ENCODE measurements at places on chromosomes 7 and 10.

DNA sequence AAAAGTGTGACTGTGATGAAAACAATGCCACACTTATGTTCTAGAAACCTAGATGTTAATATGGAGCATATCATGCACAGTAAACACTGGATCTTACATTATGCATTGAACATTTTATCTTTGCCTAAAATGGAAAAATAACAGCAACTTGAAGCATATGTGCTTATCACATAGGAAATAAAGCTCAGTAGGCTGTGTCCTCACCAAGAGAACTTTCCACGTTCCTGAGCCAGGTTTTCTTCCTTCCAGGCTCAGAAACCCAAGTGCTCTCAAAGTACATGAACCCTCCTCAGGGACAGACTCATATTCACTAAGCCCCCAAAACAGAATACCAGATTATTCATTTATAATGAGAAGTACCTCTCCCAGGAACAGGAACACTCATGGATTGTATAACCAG is 79.4 kb upstream of the PRKAR2B start:
- DNase-seq, result no peak

GRCh38 chr7:4210821-4211220 is 471.3 kb upstream of the FOXK1 start:
- no peak for DNase-seq

GRCh38 chr10:76492026-76492425 is 1060.6 kb downstream of the LRMDA start:
- no peak for DNase-seq

GRCh38 chr7:130940907-130941306 is 206.9 kb upstream of the KLF14 start:
- DNase-seq, result no peak

GRCh38 chr10:129964611-129965424 is 744 bp upstream of the EBF3 start:
- no peak for DNase-seq

DNA sequence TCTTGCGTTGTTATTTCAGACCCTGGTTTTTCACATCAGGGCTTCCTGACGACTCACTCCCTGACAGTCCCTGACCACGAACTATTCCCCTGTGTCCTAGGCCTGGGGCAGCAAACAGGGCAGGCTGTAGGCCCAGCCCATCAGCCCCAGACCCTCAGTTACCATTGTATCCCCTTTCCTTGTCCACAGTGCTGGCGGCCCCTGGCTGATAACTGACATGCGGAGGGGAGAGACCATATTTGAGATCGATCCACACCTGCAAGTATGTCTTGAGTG is 50.5 kb upstream of the TRIM8 start:
- no peak for DNase-seq

DNA sequence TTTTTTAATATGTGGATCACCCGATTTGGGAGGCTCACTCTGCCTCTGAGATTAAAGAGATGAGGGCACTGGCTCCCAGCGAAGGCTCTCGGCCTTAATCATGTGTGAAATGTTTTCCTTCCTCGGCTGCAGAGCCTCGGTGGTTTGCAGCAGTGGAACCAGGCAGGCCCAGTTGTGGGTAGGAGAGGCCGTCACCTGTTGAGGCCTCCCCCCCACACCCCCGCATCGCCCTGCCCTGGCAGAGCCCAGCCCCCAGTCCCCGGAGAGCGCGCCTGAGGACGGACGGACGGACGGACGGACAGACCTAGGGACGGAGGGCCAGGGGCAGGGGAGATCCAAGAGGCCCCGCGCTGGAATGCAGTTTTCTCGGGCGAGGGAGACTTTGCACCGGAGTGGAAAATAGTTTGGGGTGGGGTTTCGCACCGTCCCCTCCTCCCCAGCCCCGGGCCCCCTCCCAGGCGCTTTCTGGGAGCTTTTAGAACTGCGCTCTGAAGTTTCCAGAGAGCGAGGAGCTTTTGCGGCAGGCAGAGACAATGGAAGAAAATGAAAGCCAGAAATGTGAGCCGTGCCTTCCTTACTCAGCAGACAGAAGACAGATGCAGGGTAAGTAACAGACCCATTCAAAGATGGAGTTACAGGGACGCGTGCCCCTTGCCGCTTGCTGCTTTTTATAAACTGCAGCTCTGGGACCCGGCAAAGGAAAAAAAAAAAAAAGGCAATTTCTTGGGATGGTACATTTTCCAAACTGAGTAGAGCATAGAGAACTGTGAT is at the start of gene KIAA1217:
Gene KIAA1217 (plus strand): TSS at position 478 of the 771 bp plus-strand sequence. CDS start 56 bp downstream, at position 534.
- no peak for DNase-seq

- no peak for DNase-seq
These were observed 70.0 kb upstream of the KCNMA1 start for GRCh38 chr10:77707570-77707969.

DNA sequence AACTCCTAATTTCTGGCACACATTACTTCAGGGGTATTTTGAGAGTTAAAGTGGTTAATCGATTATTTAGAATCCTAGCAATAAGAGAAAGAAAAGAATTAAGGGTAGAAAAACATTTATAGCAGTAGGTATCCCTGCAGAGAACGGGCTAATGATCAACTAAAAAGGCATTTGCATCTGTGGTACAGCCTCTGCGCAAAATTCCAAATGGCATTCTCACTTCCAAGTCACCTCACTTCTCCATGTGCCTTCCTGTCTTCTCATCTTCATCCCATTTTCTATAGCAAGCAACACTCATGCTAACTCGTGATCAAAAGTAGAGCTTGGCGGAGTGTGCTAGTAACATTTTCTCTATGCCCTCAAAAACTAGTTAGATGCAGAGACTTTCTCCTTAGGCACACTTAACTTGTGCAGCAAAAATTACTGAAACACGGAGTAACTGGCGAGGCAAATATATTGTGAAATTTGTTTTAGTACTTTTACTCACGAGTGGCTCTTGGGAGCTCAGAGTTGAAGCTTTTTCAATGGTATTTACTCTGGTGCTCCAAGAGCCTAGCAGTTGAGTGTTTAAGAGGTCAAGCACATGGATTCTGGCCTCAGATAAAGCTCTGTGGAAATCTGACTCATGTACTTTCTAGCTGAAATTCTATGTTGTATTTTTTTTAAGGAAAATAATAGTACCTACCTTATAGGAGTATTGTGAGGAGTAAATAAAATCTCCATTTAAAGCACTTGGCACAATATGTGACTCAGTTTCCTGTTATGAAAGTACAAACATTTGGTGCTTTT is 65.1 kb downstream of the MET start:
- DNase-seq, result no peak

DNA sequence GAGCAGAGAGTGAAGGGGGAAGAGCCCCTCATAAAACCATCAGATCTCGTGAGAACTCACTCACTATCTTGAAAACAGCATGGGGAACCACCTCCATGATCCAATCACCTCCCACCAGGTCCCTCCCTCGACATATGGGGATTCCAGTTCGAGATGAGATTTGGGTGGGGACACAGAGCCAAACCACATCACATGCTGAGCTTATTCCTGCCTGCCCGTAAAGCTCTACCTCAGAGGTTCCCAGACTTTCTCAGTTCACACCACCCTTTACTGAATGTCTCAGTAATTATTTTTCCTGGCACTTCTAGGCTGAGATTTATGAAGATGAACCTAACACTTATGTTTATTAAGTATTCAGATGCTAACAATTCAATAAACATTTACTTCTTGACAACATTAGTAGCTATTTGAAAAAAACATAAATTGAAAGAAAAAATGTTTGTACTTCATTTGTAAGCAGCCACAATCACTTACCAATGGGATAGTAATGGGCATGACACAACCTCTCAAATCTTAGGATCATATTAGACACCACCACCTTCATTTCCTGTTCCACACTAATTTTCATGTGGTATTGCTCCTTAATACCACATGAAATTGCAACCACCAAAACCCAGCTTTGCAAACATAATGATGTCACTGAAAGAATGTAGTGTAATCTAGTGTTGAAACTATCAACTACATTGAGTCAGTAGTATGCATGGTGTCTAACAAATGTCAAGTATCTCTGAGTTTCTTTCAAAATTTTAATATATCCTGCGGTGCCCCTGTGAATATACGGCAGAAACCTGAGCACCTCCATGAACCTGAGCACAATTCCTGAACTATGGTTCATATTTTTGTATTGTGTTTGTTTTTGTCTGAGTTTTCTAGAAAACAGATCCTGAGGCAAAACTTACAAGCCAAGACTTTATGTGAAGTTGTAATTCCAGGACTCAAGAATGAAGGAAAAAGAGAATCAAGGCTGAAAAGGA is 4.5 kb upstream of the DGKI start:
- no peak for DNase-seq

GRCh38 chr7:127346575-127347256 is 45.8 kb downstream of the ZNF800 start:
- no peak for DNase-seq

GRCh38 chr10:5546891-5547680 is 22.3 kb downstream of the CALML3 start:
- no peak for DNase-seq

- no peak for DNase-seq
These were observed 983.0 kb downstream of the SORCS1 start for GRCh38 chr10:106181501-106181900.

DNA sequence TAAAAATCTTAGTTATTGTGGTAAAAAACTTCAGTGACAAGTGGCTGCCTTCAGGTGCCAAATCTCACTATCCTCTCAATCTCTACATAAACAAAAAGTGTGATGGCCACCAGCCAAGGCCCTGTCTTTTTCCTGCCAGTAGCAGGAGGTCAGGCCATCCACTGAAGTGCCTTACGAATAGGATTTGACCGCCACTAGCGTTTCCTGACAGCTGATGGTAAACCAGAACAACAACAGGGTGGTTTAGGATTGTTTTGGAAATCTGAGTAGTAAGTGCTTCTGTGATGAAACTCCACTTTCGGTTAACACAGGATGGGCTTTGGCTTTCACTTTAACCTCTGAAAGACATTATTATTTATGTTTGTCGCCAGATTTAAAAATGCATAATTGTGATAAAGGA is 55.7 kb upstream of the OGDHL start:
- no peak for DNase-seq

- DNase-seq, result peak; percentile 70
These were observed at the start of gene ERCC6 for GRCh38 chr10:49538381-49539319. Gene ERCC6, minus strand, starts transcription at chr10:49539121.

- peak; percentile 70 for DNase-seq
These were observed 129.3 kb downstream of the PKD1L1 start for GRCh38 chr7:47818796-47819606.

GRCh38 chr10:35025916-35026315 is 64.2 kb downstream of the CUL2 start:
- no peak for DNase-seq

GRCh38 chr7:40219917-40220316 is 85.1 kb downstream of the SUGCT start:
- DNase-seq, result no peak

DNA sequence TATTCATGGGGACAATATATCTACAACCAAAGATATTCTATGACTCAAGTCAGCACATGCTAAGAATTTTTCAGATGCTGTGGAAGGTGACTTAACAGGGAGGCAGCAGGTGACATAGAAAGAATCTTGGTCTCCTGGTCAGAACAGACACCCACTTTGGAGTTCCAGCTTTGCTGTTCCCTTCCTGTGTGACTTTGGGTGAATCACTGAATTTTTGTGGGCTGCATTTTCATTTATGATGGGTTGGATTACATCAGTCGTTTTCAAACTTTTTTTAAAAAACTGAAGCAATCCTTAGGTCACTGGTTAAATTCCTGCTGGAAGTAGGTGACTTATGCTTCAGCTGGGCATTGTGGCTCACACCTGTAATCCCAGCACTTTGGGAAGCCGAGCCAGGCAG is 24.9 kb downstream of the RGR start:
- no peak for DNase-seq

GRCh38 chr7:142338633-142339501 is 81.0 kb upstream of the PRSS58 start:
- peak; percentile 46 for DNase-seq

DNA sequence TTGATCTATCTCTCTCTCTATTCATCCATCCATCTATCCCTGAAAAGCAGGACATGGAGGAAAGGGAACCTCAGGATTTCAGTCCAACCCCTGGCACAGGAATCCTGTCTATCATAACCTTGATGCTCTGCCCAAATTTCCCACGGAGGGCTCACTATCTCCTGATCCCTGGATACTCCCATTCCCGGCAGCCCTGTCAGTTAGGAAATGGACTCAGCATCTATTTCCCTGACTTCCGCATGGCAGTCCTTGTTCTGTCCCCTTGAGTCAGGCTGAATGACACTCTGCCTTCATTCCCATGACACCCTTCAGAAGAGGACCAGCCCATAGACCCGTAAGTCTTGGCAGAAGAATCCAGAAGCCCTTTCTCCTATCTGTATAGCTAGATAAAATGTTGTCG is 77.7 kb downstream of the VWA2 start:
- no peak for DNase-seq

GRCh38 chr7:21656796-21657195 is 114.0 kb downstream of the DNAH11 start:
- DNase-seq, result no peak

DNA sequence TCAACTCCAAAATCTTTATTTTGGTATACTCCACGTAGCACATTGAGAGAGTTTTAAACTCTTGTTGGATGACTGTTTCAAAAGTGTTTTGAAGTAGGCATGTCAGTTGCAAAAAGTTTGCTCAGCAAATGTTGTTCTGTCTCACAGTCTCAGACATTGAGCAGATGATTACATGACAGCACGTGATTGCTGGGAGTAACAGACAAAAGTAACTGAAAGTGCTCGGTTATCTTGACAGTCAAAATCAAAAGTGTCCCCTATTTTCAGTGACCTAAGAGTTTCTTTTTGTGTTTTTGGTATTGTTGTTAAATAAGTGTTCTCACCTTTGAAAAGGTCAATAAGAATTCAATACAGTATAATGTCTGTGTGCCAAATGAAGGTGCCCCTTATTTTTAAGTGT is 84.3 kb downstream of the CFTR start:
- DNase-seq, result no peak

- peak; percentile 64 for DNase-seq
These were observed 244.8 kb downstream of the KCNMA1 start for GRCh38 chr10:77392851-77393250.

- DNase-seq, result no peak
These were observed 69.0 kb upstream of the PRKCQ start for GRCh38 chr10:6648894-6649720.

DNA sequence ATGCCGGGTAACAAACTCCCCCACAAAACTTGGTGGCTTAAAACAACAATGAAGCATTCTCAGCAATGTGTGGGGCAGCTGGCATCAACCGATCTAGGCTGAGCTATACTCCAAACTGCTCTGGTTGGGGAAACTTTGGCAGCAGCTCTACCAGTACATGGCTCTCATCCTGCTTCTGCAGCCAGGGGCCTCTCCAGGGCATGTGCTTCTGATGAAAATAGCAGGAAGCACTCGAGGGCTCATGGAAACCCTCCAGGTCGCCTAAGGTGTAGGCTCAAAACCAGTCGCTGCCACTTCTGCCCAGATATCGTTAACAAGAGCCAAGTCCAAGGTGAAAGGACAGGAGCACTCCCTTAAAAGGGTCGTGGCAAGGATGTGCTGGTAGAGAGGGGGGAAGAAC is 134.1 kb downstream of the TEX36 start:
- no peak for DNase-seq

DNA sequence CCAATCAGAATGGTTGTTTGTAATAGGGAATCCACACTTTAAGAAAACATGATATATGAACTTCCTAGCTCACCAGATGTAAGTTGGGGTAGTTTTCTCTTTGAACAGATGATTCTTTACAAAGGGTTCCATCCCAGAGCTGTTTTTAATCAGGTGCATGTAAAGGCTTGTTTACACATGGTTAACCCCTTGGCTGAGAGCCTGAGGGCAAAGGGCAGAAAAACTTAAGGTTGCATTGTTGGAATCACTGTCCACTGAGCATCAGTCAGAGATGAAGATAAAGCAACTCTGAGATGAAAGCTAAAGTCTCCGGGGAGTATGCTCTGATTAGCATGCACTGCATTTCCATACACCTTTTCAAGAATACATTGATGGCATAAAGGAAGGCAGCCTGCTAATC is 518.2 kb downstream of the SORCS3 start:
- DNase-seq, result no peak
